ENCODE measurements at places on chromosomes 2 and 18. TPM values are rescaled to one million over a fixed set of nuclear protein-coding genes. Genes with fewer than 3 reads are reported as not detected.

GRCh38 chr2:8009010-8009597 is 672.8 kb upstream of the ID2 start:
- DNase-seq = no peak

DNA sequence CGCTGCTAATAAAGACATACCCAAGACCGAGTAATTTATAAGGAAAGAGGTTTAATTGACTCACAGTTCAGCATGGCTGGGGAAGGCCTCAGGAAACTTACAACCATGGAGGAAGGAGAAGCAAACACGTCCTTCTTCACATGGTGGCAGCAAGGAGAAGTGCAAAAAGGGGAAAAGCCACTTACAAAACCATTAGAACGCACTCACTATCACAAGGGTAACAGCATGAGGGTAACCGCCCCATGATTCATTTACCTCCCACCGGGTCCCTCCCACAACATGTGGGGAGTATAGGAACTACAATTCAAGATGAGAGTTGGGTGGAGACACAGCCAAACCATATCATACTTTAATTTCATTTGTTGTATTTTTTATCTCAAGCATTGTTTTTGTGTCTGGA is 67.5 kb downstream of the ATP9B start:
- DNase-seq = no peak

The CLEC4F gene
- total RNA-seq = not detected

DNA sequence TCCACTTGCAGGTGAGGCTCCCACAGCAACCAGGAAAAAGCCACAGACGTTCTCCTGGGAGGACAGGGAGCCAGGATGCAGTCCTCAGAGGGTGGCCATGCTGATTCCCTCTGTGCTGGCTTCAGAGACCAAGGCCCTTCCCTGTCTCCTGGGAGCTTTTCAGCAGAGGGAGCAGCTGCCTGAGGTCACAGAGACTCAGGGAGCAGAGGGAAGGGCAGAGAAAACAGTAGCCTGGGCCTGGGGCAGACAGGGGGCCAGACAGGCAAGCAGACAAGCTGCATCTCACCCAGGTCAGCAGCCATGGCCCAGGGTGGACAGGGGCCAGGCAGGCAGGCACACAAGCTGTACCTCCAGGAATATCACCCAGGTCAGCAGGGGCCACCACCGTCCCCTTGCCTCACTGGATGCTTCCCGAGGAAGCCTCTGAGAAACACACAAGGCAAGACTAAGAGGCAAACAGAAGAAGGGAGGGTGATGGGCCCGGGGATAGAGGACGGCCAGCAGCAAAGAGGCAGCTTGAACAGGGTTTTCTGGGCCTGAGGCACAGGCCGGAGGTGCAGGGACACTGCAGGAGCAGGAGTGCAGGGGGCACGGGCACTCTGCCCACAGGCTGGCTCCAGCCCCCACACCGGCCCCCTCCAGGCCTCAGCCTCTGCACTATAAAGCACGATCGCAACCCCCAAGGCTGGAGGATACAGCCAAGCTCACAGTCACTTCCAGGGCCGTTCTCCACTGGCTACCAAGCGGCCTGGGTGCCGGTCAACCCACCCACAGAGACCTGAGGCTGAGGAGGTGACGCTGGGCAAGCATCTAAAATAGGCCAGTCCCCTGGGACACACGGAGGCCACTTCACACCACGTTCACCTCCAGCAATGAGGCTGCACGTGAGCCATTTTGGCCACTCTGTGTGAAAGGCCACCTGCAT is 6.1 kb downstream of the SLC66A2 start:
- no peak for DNase-seq

DNA sequence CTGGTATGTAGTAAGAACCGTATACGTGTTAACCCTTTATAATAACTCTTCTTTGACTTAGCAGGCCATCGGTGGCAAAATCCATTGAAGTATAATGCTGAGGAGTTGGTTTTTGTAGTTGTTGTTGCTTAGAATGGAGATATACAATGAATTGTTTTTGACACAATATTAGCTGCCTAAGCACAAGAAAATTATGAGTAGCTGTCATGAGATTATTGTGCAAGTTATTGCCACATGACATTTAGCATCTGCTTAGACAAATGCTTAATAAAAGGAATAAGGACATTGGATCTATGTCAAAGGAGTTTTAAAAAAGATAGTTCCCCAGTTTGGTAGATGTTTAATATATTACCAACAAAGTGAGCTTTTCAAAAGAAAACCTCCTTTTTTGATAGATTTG is 59.9 kb downstream of the ABCB11 start:
- DNase-seq = no peak

The ACTG2 gene
- not detected for total RNA-seq

Measured in pulmonary artery endothelial cell (primary cell).